GM18507 (cell line): ENCODE measurements at places on chromosomes 2 and 18.

DNA sequence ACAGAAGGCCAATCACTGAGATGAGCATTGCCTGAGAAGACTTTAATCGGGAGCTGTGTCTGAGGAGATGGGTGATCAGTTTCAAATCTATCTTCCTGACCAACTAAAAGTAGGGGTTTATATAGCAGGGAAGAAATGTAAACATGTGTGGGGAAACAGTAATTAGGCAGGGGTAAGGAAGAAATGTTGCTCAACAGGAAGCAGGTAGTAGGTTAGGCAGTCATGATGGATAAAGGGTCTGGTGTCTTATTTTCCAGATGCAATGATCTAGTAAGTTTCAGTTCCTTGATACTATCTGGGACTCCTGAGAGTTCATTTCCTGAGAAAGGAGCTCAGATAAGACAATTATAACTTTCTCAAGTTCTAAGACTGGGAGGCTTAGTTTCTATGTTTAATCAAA is 33.8 kb upstream of the DNAJC10 start:
- DNase-seq = no peak

- no peak for DNase-seq
Measured at GRCh38 chr2:172227719-172228118, 125.0 kb upstream of the DLX2 start.

DNA sequence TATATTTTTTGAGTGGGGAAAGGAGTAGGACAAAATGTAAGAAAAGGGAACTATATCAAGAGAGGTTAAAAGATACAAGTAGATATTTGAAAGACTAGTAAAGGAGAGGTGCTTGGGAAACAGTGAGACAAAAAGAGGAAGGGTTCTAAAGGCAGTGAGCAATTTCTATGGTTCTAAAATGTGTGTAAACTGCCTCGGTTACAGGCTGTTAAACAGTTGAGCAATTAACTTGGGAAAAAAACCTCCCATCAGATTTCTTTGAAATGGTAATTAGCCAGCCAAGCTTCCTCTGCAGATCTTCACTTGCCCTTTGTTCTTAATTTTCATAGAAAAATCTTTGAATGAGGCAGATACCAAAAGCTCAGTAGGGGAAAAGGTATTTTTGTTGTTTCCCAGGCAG is 238.7 kb upstream of the KCNH7 start:
- no peak for DNase-seq

DNA sequence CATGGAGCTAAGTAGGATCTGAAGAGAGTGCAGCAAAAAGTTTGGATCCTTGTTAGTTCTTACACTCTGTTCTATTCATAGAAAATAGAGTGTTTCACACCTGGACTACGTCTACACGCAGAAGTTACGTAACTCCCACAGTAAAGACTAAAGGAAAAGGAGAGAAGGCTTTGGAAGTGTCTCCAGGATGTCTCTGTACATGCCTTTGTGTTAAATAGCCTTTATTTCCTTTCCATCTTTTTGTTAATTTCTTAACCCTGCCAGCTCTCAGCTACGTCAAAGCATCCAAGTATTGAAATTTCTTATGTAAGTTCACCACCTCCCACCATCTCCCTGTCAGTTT is 8.4 kb downstream of the DTNB start:
- no peak for DNase-seq

- no peak for DNase-seq
Measured at GRCh38 chr18:55585065-55585919, 2.7 kb downstream of the TCF4 start.

GRCh38 chr18:63303547-63303946 is 16.0 kb downstream of the BCL2 start:
- no peak for DNase-seq

- no peak for DNase-seq
Measured at GRCh38 chr2:85889627-85890281, 964 bp upstream of the ST3GAL5 start.
